Calu3 (cell line): ENCODE measurements at places on chromosomes 13 and 19.

DNA sequence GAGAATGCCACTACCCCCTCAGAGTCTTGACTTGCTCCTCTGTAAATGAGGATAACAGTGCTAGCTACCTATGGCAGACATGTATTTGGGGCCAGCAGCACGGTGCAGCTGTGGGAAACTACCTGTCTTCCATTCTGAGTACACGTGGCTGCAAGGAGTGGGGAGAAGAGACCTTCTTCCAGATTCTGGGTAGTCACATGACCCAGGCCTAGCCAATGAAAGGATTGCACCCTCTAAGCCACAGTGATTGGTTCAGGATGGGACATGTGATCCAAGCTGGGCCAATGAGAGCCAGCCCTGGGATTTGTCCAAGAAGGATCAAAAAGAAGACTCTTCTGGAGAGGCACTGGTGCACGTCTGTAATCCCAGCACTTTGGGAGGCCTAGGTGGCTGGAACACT, 5.5 kb downstream of the ZNRF4 start:
- no peak for DNase-seq

DNA sequence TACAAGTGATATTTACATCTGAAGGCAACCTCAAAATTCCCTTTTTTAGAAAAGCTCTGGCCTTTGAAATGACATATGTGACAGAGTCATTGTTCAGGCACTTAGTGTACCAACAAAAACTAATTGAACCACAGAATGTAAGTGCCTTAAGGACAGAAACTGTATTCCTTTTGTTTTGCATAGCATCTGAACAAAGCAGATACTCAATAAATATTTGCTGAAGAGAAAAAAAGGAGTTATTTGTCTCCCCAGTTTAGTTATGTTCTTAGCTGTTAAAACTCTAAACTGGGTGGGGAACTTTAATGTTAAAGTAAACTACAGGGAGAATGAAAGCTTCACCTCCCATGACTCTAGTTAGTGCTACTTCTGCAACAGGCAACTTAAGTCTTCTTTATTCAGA, 56.8 kb upstream of the KLF5 start:
- DNase-seq, result no peak

DNA sequence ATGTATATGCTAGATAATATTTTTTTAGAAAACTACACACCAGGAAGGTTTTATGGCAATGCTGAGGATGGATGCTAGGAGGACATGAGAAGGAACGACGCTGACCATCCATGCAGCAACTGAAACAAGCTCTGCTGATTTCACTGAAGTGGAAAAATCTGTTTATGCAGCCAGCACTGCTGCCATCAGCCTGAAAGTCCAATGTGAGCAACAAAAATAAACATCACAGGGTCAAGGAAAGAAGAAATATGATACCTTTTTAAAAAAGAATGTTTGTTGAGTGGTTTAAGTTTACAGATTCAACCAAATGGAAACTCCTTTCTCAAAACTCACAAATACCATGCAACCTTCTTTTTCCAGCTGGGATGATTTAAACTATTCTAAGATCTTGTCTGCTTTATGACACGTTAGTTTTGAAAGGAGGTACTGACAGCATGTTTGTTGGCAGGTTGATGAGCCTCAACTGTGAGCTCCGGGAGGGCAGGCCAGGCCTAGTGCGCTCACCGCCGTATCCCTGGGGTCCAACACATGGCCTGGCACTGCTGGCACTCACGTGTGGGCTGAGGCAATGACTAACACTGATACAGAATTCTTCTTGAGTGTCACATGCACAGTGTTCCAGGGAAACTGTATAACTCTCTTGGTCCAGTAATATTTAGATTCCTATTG, 46.8 kb downstream of the LATS2 start:
- DNase-seq, result no peak

DNA sequence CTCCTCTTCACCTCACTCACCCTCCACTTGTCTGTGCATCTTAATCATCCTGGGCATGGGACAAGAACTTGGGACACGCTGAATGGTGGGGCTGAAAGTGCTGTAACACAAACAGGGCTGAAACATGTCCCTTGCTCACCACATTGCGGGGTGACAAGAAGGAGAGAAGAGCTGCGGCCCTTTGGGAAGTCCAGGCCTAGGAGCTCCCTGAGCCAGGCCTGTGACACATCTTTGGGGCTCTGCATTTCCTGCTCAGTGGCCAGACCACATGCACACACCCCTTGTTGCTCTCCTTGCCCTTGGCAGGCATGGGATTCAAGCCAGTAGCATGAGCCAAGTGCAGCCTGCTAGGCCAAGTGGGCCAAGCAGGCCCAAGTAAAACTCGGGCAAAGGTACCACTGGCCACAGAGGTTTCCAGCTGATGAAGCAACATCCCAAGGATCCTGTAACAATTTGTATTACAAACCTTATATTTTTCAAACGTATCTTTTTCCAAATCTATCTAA, 1384.3 kb upstream of the PCDH20 start:
- DNase-seq, result no peak

DNA sequence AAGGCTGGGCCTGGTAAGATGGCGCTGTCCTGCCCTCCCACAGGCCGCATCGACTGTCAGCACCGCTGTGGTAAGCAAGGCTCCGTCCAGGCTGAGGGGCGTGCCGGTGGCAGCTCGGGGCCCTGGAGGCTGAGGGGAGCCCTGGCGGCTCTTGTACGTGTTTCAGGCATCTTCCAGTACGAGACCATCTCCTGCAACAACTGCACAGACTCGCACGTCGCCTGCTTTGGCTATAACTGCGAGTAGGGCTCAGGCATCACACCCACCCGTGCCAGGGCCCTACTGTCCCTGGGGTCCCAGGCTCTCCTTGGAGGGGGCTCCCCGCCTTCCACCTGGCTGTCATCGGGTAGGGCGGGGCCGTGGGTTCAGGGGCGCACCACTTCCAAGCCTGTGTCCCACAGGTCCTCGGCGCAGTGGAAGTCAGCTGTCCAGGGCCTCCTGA, 1.2 kb downstream of the IZUMO4 start:
- DNase-seq, result no peak
